ENCODE measurements at places on chromosomes 7 and 10.

- no peak for DNase-seq
These were observed 43.2 kb downstream of the SEMA3C start for GRCh38 chr7:80875537-80876120.

DNA sequence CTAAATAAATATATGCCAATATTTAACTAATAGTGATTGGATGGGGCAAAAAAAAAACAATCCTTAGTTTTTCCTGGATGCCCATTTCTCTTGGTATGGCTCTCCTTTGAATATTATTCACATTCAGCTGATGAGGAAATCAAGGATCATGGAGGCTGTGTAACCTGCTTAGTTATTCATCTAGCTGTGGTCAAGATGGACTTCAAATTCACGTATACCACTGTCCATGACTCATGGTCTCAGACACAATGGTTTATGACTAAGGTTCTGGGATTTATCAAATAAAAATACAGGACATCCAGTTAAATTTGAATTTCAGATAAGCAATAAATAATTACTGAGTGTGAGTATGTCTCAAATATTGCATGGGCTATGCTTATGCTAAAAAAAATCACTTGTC lies 191.5 kb upstream of the CELF2 start:
- no peak for DNase-seq

DNA sequence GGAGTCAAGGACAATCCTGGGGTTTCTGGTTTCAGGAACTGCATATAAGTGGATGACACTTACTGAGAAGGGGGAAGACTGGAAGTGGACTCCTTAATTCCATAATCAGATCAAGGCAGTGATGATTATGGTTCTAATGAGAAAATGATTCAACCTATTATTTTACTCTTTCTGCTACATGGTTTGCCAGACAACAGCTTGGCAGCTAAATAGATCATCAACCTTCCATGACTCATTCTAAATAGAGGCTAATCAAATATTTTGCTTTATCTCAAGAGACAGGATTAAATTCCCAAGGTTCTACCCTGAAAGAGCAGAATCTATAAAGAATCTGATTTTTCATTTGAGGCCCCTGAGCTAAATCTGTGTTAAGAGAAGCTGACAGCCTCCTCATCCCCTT lies 46.3 kb downstream of the CNNM1 start:
- DNase-seq = no peak

- no peak for DNase-seq
These were observed 7.5 kb upstream of the SND1 start for GRCh38 chr7:127644484-127644883.

DNA sequence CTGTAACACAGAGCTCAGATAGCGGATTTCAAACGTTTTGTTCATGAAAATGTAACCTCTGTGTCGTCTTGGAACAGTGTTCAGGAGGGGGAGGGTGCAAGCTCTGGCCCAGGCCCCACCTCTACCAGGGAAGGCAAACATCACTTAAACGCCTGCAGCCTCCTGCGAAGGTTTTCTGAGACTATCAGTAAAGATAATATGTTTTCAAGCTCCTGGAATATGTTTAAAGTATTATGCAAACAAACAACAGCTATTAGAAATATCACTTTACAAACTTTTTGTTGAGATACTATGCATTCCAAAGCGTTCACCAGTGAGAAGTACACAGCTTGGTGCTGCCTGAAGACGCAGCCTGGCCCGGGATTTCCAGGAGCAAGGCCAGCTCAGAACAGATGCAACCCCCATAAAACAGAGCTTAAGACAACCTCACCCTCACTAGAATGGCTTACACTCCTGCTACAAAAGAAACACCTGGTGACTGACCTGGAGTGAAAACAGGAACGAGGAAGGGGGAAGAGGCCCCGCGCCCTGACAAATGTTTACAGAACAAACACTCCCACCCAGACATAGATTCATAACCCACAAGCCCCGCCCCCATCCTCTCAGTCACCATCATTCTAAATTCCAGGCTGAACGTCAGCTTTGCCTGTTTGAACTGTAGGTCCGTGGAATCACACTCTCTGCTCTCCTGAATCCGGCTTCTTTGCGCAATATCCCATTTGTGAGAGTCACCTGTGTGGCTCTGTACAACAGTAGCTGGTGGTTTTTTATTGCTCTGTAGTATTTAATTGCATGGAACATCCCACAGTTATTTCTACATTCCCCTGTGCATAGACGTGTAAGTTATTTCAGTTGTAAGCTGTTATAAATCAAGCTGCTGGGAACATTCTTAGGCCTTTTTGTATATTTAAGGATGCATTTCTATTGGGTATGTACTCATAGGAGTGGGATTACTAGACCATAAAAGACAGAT lies 155.0 kb downstream of the PTPRN2 start:
- DNase-seq = no peak

DNA sequence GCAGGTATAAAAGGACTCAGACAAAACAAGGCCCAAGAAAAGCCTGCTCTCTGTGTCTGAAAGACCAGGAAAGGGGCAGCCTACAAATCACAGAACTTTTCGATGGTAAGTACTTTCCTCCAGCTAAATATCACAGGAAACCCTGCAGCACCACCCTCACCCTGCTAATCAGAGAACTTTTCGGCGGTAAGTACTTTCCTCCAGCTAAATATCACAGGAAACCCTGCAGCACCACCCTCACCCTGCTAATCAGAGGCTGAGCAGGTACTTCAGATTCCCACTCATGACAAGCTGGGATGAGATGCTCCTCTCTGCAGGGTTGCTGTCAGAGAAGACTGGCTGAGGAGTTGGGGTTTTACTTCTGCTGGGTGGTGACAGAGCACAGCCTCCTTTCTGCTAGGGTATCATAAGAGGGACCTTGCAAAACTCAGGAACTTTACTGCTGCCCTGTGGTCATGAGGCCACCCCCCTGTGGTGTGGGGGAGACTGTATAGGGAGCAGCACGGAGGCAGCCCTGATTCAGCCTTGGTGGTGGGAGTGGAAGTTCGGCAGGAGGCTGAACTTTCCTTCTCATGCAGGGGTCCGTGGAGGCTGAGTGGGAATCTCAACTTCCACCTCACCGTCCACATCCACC lies 7.2 kb downstream of the WDR37 start:
- peak; percentile 44 for DNase-seq

- DNase-seq = peak; percentile 18
These were observed 82.5 kb upstream of the CREB5 start for GRCh38 chr7:28329661-28330363.

DNA sequence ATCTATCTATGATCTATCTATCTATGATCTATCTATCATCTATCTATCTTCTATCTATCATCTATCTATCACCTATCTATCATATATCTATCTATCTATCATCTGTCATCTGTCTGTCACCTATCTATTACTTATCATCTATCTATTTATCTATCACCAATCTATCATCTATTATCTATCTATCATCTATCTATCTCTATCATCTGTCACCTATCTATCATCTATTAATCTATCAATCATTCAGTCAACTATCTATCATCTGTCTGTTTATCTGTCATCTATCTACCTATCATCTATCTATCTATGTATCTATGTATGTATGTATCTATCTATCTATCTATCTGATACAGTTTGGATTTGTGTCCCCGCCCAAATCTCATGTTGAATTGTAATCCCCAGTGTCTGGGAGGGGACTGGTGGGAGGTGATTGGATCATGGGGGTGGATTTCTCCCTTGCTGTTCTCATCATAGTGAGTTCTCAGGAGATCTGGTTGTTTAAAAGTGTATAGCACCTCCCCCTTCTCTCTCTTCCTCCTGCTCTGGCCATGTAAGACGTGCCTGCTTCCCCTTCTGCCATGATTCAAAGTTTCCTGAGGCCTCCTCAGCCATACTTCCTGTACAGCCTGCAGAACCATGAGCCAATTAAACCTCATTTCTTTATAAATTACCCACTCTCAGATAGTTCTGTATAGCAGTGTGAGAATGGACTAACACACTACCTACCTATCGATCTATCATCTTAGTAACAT lies 37.6 kb downstream of the NPTX2 start:
- DNase-seq = no peak

DNA sequence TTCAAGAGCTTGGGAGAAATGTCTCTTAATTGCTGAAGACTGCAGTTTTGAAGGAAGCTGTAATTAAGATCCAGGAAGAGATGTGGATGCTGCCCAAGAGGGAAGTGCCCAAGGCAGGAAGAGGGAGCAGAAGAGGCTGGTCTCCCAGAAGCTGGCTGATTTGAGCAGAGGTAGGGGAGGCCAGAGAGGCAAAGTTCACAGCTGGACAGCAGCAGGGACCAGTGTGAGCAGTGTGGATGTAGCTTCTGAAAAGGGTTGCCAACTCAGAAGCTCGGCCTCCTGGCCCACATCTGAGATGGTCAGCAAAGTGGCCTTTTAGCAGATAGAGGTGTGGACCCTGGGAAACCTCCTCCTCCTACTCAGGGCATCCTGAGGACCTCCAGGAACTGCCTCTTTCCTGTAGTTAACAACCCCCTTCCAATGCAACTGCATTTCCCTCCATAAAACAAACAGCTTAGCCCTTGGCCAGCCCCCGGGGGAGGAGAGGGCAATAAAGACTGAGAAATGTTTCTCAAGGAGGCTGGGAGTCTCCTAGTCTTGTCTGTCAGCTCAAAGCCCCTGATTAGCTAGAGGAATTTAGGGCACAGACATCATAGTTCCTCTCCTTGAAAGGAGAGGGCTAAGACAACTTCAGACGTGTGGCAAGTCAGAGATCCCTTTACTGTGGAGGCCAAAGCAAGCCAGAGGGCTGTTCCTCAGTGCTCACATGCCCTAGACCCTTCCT lies 69.5 kb downstream of the PAX2 start:
- no peak for DNase-seq

DNA sequence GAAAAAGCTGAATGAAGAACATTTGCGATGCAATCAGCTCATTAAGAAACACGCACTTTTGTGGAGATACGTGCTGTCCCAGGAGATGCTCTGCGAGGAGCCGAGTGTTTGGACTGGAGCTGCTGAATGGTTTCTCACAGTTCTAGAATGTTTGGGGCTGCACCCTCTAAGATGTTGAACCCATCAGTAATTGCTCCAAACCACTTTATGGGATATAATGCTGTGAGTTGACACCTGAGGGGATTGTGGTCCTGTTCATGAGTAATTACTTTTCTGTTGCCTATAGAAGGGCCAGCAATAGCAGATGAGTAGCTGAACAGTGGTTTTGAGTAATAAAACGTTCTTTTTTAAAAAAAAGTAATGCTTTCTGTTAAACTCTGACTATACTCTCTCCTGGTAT lies 63.1 kb downstream of the IKZF1 start:
- no peak for DNase-seq

GRCh38 chr7:127976056-127976737 lies 55.0 kb downstream of the LRRC4 start:
- DNase-seq = no peak

DNA sequence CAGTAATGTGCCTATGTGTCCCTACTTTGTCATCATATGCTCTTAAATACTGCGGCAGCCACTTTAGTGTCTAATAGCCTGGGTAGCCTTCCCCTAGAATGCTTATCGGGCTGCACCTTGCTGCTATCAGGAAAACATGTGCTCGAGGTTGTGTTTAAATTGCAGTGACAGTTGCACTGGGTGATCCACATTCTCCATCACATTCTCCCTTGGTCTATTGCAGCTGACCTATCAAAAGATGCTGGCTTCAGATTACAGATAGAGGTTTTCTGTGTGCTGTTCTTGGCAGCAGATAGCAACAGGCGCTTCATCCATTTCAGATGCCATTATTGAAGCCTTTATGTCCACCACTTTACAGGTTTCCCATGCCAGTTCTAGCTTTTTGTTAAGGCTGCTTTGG lies 130.1 kb upstream of the MDFIC start:
- no peak for DNase-seq

- no peak for DNase-seq
These were observed 45.9 kb downstream of the RAMP3 start for GRCh38 chr7:45203459-45203858.

- no peak for DNase-seq
These were observed 1.2 kb downstream of the ZNF33B start for GRCh38 chr10:42637142-42637541.

- DNase-seq = peak; percentile 10
These were observed 78.4 kb downstream of the CUL2 start for GRCh38 chr10:35011771-35012191.

GRCh38 chr7:70093205-70093904 lies 495.1 kb downstream of the AUTS2 start:
- DNase-seq = no peak

DNA sequence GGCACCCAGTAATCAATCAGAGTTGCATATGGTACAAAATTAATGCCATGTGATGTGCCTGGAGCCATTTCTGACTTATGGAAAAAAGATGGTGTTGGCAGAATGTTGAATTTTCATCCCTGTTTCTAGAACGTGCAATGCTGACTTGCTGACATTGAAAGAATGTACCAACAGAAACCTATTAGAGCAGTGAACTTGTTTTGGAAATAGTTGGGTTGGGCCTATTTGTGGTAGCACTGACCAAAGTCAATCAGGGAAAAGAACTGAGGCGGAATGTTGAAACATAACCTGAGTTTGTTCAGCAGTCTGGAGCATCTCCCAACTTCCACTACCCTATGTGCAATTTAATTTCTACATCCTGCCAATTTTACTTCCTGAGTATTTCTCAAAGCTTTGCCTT lies 11.7 kb upstream of the KIAA1217 start:
- DNase-seq = no peak

GRCh38 chr10:78645975-78646374 lies 422.8 kb upstream of the ZMIZ1 start:
- no peak for DNase-seq

- no peak for DNase-seq
These were observed 69.0 kb downstream of the ZNF783 start for GRCh38 chr7:149330914-149331567.

DNA sequence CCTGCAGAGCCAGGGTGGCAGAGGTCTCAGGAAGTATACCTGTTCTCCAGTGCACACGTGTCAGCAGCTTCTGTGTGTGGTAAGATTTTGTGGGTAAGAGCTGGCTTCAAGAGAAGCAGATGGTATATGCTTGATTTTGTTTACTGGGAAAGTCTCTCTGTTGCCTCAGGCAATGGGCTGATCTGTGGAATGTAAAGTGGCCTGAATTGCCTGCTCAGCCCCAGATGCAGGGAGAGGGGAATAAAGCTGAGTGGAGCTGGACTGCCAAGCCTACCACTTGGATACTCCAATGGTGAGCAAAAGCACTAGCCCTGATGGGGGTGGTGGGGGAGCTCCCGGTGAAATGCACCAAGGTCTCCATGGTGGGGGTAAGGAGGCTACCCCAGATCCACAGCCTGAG lies 156.1 kb downstream of the WDR11 start:
- DNase-seq = no peak

DNA sequence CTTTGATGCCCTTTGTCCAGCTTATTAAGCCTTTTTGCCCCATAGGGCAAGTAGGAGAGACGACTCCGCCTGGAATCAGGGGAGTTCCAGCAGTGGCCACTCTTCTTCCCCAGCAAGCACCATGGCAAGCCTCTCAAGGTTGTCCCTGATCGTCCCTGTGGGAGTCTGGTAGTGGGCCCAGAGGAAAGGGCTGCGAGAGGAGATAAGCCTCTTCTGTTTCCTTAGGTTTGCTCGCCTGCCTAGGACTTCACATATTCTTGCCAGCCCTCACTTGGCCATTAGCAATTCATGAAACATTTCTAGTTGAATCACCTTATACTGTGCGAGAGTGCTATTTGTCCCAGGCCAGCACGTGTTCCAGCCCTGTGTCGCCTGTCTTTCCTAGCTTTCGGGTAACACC lies 47.8 kb upstream of the CPN1 start:
- no peak for DNase-seq

- DNase-seq = no peak
These were observed 666.1 kb upstream of the FOXK1 start for GRCh38 chr7:4015996-4016395.
